Activated CD4-positive, alpha-beta T cell treated with anti-CD3 and anti-CD28 coated beads for 1 hour (primary cell): ENCODE measurements at places on chromosomes 3 and 15.

DNA sequence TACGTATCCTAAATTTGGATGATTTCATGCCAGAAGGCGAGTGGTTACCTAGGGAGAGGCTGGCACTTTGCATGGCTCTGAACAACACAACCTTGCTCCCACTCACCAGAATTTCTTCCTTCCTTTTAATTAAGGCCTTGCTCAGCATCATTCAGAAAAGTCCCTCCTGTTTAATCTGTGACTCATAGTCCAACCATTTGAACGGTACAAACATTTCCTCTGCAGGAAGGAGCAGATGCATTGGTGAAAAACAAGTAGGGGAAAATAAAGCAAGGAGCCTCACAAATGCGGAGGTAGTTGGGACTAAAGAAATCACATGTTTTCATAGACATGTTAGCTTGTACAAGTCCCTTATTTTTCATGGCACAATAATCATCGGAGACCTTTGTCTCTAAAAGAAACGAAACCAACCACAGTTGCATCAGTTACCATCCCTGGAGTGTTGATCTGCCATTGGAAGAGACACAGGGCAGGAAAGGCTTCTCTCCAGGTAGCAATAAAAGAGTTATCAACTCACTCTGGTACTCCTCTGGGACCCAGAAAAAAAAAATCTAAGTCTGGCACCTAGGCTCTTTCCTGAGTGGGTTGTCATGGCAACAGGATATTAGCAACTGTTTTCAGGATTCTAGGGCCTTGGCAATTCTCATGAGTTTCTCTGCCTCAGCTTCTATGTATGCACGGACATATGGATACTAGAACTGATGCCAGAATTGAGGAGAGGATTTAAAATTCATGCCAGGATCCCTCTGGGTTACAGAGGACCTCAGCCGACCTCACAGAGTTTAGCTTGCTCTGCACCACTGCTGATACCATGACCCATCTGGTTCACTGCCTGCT, 255.4 kb upstream of the ARPP21 start:
- DNase-seq, result no peak

- DNase-seq, result peak; percentile 52
Measured at GRCh38 chr15:74489518-74490338, 28.8 kb upstream of the UBL7 start.

- no peak for DNase-seq
Measured at GRCh38 chr3:133509488-133509887, 64.0 kb upstream of the CDV3 start.

GRCh38 chr3:54279005-54279583, 156.7 kb downstream of the CACNA2D3 start:
- DNase-seq, result no peak

DNA sequence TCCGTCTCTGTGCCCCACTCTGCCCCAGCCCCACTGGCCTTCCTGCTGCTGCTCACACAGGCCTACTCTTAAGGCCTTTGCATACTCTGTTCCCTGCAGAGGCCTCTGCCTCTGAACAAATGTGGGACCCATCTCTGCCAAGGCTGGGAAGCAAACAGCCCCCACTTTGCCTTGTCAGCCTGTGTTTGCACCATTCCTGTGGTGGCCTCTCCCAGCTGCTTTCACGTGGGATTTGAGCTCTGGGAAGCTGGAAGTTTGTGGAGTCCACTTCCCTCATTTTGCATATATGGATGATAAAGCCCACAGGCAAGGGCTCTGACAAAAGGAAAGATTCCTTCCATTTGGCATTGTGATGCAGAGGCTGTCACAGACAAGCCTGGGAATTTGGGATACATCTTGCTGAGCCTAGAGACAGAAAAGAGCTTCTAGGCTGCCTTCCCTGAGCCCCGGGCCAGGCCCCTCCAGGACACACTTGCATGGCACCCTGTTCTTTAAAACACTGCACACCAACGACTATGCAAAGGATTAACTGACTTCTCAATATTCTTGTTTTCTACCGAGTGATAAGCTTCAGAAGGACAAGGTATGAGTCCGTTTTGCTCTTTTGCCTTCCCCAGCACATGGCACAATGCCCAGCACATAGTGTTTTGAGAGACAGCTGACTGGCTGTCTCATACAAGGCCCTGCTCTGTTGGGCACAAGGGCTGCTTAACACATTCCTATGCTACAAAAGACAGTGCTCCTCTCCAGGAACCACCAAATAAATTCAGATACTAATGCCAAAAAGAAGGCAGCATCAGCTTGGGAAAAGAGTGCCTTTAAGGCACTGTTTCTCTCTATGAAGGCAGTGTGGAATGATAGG, 120.7 kb upstream of the TOPAZ1 start:
- no peak for DNase-seq

DNA sequence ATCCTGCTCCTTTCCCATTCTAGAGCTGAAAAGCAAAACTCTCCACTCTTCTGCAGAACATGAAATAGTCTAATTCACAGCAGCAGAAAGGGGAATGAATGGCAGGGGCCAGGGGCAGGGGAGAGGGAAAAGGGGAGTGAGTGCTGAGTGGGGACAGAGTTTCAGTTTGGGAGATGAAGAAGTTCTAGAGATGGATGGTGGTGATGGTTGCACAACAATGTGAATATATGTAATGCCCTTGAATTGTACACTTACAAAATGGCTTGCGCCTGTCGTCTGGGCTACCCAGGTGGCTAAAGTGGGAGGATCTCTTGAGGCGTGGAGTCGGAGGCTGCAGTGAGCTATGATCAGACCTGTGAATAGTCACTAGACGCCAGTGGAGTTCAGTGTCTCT, 78.5 kb upstream of the MEF2A start:
- no peak for DNase-seq

DNA sequence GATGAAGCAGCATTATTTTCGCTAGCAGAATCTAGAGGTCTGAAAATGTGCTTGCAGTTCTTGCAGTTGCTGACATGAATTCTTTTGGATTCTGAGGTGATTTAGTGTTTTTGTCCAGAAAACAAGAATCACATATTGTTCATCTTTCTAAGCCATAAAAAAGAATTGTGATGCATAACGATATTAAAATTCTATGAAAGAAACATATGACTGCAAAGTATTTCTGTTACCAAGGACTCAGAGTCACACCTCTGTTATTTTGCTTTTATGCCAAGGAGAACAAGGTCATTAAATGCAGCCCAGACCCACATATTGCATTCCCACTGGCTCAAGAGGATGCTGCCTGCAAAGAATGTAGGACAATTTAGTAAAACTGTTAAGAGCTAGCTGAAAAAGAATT, 299.8 kb upstream of the GPR149 start:
- no peak for DNase-seq

- no peak for DNase-seq
Measured at GRCh38 chr15:76070921-76071635, 11.3 kb downstream of the TMEM266 start.

- DNase-seq, result no peak
Measured at GRCh38 chr3:74332165-74332564, 282.3 kb downstream of the CNTN3 start.

GRCh38 chr3:5186089-5186857, 1.2 kb upstream of the EDEM1 start:
- DNase-seq, result no peak

DNA sequence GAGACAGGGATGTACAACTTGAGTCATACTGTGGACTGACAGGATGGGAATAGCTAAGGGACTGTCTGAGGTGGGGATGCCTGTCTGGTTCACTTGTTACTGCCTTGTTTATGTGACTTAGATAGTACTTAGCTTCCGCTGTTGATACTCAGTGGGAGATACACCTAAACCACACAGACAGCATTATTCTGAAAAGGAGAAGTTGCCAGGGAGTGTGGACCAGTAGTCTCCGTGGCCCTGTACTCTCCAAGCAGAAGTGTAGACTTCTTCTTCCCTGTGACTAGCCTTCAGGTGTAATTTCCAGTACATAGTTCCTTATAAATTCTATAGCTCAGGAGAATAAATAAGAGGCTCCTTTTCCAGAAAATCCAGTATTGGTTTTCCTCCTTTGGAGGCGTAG, 5.1 kb downstream of the HIGD2B start:
- DNase-seq, result no peak

GRCh38 chr15:85071504-85071903, 89.8 kb downstream of the PDE8A start:
- no peak for DNase-seq

DNA sequence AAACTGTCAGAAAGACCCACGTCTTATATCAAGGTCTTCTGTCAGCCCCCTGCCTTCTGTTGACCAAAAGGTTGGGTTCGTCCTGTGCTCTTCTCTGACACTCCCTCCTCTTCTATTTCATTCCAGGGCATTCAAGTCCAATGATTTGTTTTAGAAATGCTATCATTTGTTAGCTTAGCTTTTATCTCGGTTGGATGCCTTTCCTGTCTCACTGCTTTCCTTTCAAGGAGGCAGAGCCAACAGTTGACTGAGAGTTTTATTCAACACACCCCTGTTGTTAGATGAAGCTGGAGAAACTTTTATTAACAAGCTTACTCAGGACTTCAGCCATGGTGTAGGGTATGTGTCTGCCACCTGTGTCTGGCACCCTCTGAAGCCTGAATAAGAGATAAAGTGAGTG, 112.0 kb upstream of the SLC7A14 start:
- no peak for DNase-seq

- DNase-seq, result peak; percentile 86
Measured at GRCh38 chr15:100596792-100597191, 5.2 kb downstream of the LINS1 start.

DNA sequence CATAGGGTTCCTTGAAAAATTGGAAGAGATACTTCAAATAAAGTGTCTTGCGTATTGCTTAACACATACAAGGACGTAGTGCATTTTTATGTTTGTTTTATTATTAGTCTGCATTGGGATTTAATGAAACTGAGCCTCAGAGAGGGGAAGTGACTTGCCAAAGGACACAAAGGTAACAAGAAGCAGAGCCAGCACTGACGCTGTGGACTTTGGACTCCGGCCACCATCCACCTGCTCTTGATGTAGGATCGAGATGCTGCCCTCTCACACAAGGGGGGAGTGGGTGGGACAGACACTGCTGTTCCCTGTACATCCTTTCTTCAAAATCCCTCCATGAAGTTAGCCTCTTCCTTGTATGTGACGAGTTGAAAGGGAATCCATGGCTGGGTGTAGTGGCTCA, 435.4 kb upstream of the RGMA start:
- DNase-seq, result no peak
